ENCODE measurements at places on chromosomes 7 and 10.

GRCh38 chr10:54869022-54869421 is 68.0 kb upstream of the PCDH15 start:
- DNase-seq = no peak

DNA sequence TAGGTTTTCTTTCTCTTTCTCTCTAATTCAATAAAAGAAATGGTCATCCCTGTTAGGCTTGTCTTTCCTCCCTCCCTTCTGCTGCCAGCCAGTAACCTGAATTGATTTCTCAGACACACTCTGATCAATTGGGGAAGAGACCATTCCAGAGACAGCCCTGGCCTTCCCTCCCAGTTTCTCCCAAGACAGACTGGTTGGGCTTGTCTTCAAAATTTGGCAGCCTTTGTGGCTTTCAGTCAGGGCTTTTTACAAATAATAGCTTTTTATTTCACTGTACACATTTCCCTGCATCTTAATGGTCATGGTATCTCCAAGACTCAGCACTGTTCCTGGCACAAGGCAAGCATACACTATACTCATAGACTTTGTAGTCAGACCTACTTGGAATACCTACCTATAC is 33.9 kb downstream of the BCAP29 start:
- no peak for DNase-seq

GRCh38 chr7:79927116-79927515 is 207.5 kb upstream of the GNAI1 start:
- no peak for DNase-seq

DNA sequence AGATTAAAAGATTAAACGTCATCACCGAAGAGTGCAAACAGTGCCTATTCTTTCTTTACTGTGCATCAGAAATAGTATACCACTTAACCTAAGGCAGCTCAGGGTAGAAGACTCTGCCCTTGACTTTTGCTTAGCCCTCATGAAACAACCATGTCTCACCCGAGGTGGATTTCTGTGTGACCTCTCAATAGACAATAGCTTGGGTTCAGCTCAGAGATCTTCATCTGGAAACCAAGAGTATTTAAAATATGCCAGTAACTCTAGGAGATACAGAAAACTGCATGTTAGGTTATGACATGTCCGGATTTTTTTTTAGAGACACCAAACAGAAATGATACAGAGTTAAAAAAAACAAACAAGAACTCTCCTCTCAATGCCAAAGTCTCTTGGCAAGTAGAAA is 75.8 kb downstream of the JAZF1 start:
- no peak for DNase-seq

DNA sequence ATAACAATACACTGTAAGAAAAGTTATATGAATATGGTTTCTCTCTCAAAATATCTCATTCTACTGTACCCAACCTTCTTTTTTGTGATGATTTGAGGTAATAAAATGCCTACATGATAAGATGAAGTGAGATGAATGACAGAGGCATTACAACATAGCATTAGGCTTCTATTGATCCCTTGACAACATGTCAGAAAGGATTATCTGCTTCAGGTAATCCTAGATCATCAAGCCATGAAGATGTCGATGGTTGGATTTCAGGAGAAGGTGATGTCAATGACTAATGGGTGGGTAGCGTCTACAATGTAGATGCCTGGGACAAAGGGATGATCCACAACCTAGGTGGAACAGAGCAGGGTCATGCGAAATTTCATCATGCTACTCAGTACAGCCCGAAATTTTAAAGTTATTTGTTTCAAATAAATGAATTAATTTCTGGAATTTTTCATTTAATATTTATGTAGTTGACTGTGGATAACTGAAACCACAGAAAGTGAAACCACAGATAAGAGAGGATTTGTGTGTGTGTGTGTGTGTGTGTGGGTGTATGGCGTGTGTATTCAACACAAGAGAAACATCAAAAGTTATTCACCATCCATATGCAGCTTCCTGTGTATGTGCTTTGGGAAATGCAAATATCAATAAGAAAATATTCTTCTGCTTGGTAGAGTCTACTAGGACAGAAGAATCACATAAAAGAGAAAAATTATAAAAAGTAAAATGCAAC is 77.0 kb downstream of the MAGI2 start:
- DNase-seq = no peak

GRCh38 chr7:142602183-142602582 is 147.1 kb upstream of the PRSS1 start:
- DNase-seq = no peak

DNA sequence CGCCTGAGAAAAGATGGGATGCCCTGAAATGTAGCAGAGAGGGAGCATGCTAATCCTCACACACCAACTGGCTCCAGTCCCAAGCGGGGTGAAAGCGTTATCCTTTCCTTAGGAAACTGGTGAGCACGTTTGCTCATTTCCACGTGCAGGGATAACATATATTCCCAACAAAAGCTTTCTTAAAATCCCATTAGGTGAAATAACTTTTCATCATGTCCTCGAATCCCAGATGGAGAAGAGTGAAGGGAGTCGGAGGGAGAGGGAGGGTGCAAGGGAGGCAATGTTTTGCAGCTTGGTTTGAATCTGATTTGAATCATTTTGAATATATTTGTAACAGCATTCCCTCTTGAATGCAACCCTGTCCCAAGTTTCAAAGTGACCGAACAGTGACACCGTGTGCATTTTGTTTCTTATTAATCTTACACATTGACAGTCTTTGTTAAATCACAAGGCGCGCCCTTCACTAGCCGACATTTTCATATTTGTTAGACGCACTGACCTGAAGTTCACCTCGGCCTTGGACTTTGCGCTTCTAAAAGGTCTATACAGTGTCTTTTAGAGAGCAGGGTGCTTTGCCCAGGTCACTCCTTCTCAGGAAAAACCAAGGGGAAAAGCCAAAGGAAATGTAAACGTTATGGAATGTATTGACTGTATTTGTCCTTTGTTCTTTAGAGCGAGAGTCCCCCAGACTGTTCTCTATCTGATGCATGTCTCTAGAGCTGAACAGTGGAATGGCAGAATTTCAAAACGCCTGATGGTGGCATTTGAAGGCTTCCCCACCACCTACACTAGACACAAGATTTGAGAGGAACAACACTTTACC is 3.1 kb upstream of the HOXA4 start:
- peak; percentile 70 for DNase-seq

GRCh38 chr10:93495654-93496321 is 624 bp upstream of the CEP55 start:
- no peak for DNase-seq
